Myocyte (in vitro differentiated cells): ENCODE measurements at places on chromosomes 7 and 10. TPM values are rescaled to one million over a fixed set of nuclear protein-coding genes. Genes with fewer than 3 reads are reported as not detected.

Gene PDAP1
- 208 and 220 TPM in 2 replicates for total RNA-seq

DNA sequence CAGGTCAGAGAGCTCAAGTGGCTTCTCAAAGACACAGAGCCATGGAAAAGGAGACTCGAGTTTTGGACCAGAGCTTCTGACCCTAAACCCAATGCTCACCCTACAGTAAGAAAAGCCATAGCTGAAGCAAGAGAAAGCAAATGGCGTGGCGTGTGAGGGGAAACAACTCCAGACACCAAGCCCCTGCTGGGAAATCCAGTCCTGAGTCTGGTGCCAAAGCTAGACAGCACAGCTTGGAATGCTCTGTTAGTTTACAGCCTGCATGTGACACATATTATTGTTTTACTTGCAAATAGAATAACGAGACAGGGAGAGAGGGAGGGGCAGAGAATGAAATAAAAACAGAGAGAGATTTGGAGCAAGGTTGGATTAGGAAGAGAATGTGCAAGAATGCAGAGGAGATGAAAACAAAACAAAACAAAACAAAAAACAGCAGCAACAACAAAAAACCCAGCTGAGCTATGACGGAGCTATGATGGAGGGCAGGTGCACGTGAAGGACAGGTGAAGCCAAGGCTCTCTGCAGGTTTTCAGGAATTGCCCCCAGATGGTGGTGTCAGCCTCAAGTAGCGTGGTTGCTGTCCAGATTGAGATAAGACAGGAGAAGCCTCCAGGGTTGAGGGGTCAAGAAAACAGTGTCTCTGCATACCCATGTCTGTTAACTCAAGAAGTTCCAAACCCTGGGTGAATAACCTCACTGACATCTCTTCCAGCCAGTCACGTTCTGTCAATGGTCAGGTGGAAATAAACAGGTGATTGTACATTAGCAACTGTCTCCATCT is 69.7 kb upstream of the LRRC18 start:
- DNase-seq: peak; percentile 3

DNA sequence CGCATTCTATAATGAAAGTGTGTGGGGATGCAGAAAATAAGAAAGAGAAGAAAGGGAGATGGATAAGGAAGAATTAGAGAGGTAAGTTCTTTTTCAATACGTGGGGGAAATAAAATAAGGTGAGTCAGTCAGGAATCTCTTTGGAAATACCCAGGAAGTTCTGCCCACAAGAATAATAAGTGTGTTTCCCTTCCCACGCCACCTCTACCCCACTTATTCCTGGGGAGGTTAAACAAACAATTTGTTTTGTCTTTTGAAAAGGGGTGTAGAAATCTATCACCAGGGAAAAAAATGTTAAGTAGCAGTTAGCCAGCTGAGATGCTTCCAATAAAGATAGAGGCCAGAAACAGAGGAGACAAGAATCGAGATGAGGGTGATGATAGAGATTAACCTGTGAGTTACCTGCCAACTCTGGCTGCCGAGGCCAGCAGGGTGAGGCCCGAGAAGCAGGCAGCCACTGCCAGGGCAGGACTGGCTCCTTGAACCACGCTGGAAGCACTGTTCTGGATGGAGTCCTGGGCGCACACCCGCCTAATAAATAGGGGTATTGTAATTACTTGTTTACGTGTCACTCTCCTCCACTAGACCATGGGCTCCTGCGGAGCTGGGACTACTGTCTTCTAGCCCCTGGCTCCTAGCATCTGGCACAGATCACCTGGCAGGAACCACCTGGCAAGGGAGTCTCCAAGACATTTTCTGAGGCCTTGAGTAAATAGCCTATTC is 191.3 kb downstream of the FGFR2 start:
- no peak for DNase-seq

- DNase-seq: no peak
Measured at GRCh38 chr7:96422388-96422787, 100.5 kb upstream of the SLC25A13 start.
